Activated CD8-positive, alpha-beta T cell treated with anti-CD3 and anti-CD28 coated beads, Interleukin-2, amount 10 ng/mL, durations not matched to agents 7 days and 5 days (primary cell): ENCODE measurements at places on chromosomes 7 and 10. TPM values are rescaled to one million over a fixed set of nuclear protein-coding genes. Genes with fewer than 3 reads are reported as not detected.

DNA sequence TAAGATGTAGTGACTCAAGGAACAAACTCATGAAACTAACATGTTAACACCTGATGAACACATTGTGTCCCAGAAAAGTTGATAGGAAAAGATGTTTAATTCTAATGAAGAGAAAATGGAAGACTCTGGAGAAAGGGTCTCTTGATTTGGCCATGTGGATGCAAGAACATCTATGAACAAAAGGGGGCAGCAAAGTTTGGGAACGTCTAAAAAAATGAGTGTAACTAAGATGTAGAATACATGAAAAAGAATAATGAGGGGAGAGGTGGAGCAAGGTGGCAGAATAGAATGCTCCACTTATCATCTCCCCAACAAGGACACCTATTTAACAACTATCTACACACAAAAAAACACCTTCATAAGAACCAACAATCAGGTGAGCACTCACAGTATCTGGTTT lies 805.1 kb downstream of the TNS3 start:
- no peaks in the 10 kb centered on the region for H3K27me3 ChIP-seq
- no peaks in the 10 kb centered on the region for H3K36me3 ChIP-seq
- no peak overlapping the region for H3K27ac ChIP-seq
- DNase-seq: no peak
- no peaks in the 10 kb centered on the region for H3K4me1 ChIP-seq

DNA sequence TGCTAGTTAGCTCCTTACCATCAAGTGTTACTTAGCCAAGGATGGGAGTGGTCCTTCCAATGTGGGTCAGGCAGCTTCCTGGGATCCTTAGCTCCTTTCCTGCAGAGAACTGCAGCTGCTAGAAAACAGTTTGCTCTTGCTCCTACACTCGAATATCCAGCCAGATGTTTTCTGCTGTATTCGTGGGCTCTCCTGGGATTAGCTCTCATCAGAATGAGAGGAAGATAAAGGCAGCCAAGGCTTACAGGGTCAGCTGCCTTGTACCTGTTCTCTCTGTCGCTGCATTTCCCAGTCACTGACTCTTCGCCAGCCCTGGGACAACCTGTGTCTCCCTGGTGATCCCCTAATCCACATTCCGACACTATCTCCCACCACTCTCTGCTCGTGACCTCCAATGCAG lies 29.0 kb downstream of the NEUROD6 start:
- no peaks in the 10 kb centered on the region for H3K4me1 ChIP-seq
- no peak for DNase-seq
- no peaks in the 10 kb centered on the region for H3K27me3 ChIP-seq
- H3K27ac ChIP-seq: no peak overlapping the region
- H3K36me3 ChIP-seq: no peaks in the 10 kb centered on the region
- H3K4me3 ChIP-seq: no peak overlapping the region

DNA sequence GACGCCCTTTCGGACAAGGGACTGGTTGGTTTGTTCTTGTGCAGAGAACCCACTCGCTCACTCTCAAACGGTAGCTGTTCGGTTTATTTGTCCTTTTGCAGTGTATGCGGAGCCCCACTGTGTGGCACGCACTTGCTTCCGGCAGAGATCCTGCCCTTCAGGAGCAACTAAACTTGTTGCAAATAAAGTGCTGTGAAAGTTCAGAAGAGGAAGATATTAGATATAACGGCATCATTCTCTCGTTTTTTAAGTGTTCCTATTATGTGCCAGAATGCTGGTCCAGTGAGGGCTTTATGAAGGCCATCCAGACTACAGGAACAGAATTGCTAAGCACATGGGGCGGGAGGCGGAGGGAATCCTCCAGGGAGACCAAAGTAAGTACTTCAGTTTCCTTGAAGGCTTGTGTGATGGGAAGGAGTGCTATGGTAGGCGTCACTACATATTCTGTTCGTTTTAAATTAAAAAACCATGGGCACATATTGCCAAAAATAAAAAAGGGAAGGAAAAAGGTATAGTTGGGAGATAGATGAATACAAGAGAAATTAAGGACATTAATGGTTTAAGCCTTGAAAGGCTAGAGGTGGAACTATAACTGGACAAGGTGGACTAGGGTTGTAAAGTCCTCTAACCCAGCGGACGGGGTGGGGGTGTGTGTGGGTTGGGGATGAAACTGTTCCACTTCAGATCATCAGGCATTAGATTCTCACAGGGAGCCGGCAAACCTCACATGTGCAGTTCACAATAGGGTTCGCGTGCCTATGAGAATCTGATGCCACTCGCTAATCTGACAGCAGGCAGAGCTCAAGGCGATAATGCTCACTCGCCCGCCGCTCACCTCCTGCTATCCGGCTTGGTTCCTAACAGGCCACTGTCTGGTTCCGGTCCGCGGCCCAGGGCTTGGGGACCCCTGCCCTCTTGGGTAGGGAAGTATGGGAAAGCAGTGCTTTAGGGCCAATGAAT lies 704 bp upstream of the ERLIN1 start:
- no peaks in the 10 kb centered on the region for H3K27me3 ChIP-seq
- peak overlapping the region; percentile 94 for H3K4me3 ChIP-seq
- peak overlapping the region; percentile 91 for H3K27ac ChIP-seq
- peaks cover 51% of the 10 kb centered on the region for H3K4me1 ChIP-seq

DNA sequence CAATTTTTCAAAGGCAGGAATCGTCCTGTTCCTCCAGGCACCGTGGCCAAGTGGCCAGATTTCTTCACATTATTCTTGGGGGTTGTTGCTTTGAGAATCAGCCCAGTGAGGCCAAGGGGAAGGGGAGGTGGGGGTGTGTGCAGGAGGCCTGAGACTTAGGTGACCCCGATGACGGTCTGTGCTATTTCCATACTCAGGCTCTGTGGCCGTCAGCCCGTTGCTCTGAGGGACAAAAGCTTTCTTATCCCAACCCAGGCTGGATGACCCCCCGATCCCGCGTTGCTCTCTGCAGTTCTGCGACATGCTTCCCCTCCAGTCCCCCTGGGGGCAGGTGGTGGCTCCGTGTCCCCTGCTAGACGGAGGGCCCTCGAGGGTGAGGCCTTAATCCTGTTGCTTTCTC lies 14.2 kb downstream of the DOCK1 start:
- H3K4me1 ChIP-seq: no peaks in the 10 kb centered on the region
- H3K27ac ChIP-seq: no peak overlapping the region
- H3K4me3 ChIP-seq: no peak overlapping the region
- H3K36me3 ChIP-seq: no peaks in the 10 kb centered on the region

Gene PLEKHA8
- total RNA-seq: 11.5 TPM

Gene CALD1
- total RNA-seq: 0.55 TPM
